ENCODE measurements at places on chromosomes 4 and X.

DNA sequence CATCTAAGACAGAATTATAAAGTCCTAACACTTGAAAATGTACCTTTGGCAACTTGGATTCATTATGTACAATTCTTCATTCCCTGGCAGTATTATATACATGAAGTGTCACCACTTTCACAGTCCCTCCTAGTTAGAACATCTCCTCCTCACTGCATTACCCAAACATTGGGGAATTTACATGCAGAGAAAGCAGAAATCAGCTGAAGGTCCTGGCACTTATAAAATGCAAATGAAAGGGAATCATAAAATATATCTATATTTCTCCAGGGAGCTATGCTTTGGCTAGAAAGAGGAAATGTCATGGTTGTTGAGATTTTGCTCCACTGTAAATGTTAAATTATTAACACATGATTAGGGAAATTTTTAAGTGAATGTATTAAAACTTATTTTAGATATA, 835.6 kb upstream of the SLIT2 start:
- DNase-seq: no peak

GRCh38 chr4:4432341-4433125, 45.6 kb downstream of the NSG1 start:
- no peak for DNase-seq

DNA sequence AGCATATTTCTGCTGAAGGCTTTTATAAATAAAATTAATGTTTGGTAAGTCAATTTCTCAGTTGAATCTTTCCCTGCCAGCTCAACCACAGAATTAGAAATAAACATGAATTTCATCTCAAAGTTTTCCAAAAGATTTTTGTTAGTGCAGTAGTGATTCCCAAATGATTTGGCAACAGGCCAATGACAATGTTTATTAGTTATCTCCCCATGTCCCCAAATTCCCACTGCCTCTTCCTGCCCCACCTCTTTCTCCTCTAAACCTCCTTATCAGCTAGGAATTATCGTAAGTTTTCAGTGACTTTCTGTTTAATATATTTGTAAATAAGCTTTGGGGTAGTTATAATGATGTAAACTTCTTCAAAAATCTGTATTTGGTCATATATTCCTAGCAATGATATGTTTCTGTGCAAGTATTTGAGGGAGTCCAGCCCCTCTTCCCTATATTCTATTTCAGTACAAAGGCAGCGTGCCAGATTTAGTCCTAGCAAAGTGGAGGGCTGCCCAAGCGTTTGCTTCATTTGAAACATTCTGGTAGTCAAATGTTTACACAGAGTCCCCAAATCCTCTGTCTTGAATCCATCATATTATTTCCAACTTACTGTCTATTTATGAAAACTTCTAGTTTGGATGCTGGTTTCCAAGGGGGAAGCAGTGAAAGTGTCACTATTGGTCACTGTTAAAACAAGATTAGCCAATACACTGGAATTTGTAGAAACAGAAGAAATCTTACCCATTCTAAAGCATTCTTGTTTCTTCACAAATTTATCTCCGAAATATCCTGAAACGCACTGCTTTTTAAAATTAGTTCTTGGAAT, 33.7 kb upstream of the ANKRD50 start:
- no peak for DNase-seq

DNA sequence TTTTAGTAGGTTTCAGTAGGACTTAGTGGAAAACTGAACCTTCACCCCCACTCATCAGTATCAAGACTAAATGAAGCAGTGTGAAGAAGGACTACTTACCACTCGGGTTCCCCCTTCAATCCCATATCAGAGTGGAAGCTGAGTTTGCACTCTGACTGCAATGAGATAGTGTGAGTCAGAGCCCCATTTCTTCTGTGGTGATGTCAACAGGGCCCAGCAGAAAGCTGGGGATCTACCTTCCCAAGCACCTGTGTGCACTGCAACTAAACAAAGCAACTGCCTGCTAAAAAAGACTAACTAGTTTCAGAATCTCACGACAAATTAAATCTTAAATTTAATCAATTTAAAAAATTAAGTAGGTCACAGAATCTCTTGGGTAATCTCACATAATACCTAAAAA, 1837.0 kb upstream of the PCDH7 start:
- no peak for DNase-seq

- peak; percentile 19 for DNase-seq
These were observed 132.3 kb downstream of the CBR4 start for GRCh38 chr4:168877511-168878491.

DNA sequence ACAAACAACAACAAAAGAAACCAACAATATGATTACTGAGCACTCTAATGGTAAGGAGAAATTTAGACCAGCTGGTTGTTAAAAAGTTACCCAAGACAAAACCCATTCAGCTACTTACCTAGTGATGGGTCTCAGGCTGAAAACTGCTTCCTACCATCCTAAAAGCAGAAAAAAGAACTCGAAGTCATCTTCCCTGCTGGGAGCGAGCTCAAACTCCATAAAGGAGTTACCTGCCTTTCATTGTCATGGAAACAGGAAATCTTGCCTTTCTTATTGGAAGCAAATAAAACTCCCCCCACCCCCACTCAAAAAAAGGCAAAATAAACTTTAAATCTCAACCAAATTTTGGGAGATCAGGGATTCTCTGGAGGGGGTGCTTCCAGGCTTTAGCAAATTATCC, 1478.3 kb downstream of the C4orf33 start:
- no peak for DNase-seq

GRCh38 chr4:77817304-77818072, 1.7 kb downstream of the CNOT6L start:
- no peak for DNase-seq

GRCh38 chr4:166042510-166043055, 169.5 kb downstream of the TLL1 start:
- DNase-seq: no peak

DNA sequence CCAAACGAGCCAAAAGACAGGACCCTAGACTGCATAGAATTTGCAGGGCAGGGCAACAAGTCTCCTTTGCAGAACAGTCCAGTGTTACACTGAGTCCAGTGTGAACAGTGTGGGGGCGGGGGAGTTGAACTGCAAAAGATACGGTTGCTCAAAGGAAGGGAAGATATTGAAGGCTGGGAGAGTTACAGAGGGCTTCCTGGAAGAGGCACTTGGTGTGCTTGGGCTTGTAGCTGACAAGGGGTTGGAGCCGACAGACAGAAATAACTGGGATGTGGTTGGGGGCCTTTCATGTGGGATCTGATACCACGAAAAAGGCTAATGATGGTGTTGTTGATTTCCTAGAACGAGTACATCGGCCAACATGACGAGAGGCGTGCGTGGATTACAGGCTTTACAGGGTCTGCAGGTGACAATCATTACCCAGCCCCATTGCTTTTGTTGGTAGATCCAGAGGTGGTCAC, 6.1 kb downstream of the XPNPEP2 start:
- DNase-seq: no peak

- no peak for DNase-seq
These were observed 8.2 kb upstream of the EXOSC9 start for GRCh38 chr4:121792966-121793365.

- DNase-seq: no peak
These were observed 52.2 kb downstream of the HTRA3 start for GRCh38 chr4:8321771-8322170.

Measured in activated CD8-positive, alpha-beta memory T cell treated with anti-CD3 and anti-CD28 coated beads, Interleukin-2, amount 50 U/mL, for 4 hours (primary cell).